H4 (cell line): ENCODE measurements at places on chromosomes 6 and 20. TPM values are rescaled to one million over a fixed set of nuclear protein-coding genes. Genes with fewer than 3 reads are reported as not detected.
A peak's percentile ranks its signal among the peaks of the same experiment; 100 is the strongest.

The CGA gene
- not detected in 2 replicates for total RNA-seq

The ULBP2 gene
- 11.6 and 15.7 TPM in 2 replicates for total RNA-seq

DNA sequence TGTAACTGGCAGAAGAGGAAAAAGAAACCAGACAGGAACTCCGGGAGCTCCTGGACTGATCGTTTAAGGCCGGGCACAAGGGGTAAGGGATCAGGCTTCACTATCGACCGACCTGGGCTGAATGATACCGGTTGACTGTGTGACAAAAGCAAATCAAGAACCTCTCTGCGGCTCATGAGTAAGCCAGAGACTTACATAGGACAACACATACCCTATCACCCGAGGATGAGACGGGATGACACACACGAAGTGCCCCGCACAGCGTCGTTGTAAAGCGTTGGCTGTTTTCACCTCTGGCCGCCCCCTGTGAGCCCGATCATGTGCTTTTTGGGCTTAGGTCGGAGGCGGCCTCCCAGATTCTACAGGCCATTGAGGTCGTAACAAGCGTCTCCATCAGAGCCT, 695 bp upstream of the TGIF2 start:
- DNase-seq, result no peak

GRCh38 chr20:44186674-44187053, 324 bp downstream of the JPH2 start:
- no peak for DNase-seq

- no peak for DNase-seq
Measured at GRCh38 chr6:78942446-78942845, 75.1 kb downstream of the IRAK1BP1 start.

DNA sequence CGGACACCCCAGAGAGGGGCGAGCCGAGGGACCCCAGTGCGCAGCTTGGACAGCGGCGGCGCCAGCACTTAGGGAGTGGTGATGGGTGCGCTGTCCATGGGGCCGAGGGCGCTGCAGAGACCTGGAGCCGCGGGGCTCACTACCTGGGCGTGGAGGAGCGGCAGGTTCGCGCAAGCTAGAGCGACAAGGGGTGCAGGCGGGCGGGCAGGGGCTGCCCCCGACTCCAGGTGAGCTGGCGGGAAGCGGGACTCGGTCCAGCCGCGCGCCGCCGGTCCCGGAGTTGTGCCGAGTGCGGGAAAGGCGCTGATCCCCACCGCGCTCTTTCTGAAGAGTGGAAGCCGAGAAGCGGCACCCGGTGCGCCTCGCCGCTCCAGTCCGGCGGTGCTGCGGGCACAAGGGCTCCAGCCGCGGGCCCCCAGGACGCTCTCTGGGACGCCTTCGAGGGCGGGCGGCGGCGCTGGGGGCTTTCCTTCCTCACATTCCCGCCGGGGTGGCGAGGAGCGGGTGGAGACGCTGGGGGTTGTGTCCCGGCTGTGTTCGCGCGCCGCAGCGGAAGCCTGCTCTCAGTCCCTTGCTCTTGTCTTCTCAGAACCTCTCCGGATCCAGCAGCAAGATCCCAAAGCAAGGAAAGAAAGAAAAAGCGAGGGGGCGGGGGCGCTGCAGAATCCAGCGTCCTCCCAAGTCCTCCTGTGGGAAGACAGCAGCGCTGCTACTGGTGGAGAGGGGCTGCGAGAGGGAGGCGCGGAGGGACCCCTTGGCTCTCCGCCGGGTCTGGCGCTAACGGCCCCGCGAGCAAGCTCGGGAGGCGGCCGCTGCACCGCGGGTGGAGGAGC, at the start of gene B3GAT2:
TSS of gene B3GAT2 (minus strand) at position 610 of the 833 bp plus-strand sequence. CDS start 631 bp downstream, outside the sequence.
- DNase-seq, result no peak

GRCh38 chr20:57372157-57372556, 19.0 kb upstream of the RBM38 start:
- DNase-seq, result no peak

- DNase-seq, result no peak
Measured at GRCh38 chr6:108839083-108839642, 9.1 kb upstream of the ARMC2 start.

GRCh38 chr6:13526357-13526726, 38.9 kb upstream of the GFOD1 start:
- DNase-seq, result no peak

DNA sequence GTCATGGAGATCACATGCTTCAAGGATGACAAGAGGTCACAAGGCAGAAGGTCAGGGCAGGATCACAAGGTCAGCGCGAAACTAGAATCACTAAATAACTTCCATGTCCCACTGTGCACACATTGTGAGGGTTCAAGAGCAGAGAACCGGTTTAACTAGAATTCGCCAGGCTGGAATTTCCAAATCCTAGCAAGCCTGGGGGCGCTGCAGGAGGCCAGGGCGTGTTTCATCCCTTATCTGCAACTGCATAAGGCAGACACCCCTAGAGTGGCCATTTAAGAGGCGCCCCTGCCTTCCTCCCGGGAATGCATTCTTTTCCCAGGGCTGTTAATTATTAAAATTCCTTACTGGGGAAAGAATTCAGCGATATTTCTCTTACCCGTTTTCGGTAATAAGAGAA, 40.2 kb upstream of the SLC22A1 start:
- DNase-seq, result no peak

DNA sequence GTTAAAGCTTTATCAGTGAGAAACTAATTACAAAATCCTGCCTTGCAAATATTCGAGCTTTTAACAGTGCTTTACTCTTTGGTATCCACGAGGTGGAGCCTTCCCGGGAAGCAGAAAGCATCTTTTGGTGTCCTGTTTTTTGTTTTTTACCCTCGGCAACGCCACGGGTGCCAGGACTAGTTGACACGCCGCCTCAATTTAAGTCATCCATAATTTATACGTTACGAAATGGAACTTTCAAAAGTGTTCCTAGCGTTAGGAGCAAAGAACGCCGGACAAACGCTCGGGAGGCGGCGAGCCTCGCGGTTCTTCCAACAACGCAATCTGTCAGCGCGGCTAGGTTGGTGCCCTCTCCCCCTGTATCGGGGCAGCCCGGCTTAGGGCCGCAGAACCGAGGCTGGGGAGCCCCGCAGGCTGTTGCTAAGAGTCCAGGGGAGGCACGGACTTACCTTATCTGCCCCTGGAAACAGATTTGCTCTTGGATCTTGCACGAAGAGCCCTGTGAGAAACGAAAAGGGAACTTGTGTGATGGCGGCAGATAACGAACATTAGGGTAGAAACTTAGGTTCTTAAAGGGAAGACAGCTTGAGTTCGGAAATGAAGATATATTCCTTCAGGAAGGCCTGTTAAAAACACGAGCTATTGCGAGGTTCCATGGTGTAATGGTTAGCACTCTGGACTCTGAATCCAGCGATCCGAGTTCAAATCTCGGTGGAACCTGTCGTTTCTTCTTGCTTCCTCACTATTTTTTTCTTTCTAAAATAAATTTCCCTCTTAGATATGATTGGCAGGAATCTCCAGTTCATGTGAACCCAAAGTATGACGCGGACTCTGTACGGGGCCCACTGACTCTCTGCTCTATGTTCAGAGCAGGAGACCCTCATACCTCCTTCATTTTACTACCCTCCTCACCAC, 46.2 kb upstream of the ZNF184 start:
- peak; percentile 79 for DNase-seq

DNA sequence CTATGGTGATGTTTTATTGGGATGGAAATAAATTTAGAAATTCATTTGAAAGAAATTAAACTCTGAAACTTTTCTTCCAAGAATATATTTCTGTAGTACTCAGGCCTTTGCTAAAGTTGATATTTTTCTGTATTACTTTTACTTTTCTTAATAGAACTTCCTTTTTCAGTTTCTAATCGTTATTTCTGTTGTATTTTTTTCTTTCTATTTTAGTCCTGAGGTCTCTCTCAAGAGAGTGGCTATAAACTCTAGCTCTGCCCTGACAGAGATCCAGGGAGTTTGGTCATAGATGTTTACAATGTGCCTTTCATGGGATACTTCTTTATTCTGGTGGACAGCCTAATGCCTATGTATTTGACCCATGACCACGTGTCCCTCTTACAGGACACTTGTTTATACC, 51.0 kb downstream of the OR2B6 start:
- no peak for DNase-seq

DNA sequence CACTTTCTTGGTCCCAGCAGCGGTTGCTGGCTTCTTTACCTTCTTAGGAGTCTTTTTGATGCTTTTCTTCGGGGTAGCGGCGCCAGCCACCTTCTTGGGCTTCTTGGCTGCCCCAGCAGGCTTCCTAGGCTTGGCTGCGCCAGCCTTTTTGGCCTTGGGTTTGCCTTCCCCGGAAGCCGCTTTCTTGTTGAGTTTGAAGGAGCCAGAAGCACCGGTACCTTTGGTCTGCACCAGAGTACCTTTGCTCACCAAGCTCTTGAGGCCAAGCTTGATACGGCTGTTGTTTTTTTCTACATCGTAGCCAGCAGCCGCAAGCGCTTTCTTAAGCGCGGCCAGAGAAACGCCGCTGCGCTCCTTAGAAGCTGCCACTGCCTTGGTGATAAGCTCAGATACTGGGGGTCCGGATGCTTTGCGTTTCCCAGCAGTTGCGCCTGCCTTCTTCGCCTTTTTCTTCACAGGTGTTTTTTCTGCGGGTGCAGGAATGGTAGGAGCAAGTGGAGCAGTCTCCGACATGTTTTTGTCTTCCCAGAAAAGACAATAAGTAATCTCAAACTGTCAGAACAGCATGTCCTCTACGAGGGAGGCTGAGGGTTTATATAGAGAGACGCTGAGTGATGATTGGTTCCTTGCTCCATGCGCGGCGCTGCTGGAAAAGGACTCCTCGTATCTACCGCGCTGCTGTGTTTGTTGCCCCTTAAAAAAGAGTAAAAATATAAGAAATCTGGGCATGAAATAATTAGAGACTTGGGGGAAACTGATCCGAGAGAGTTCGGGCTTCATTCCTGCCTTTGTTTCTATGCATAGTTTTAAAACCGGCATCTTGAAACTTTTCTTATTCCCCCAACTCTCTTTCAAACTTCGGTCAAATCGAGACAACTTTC, 130.3 kb upstream of the BTN3A2 start:
- peak; percentile 82 for DNase-seq

- no peak for DNase-seq
Measured at GRCh38 chr6:134719911-134720310, 230.0 kb downstream of the ALDH8A1 start.

DNA sequence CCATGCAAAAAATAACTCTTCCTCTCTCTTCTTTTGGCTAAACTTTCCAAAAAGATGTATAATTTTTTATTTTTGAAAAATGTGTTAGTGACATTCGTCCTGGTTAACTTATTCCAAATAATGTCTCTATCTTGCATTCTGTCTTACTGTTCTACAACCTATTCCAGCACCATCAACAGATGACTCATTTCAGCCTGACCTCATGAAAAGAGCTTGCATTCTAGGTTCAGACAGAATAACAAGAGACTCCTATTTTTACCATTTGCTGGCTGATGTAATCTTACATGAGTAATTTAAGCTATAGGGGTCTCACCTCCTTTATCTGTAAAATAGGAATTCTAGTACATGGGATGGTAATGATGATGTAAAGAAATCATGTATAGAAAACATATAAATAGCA, 109.0 kb downstream of the FUT9 start:
- DNase-seq, result peak; percentile 3

DNA sequence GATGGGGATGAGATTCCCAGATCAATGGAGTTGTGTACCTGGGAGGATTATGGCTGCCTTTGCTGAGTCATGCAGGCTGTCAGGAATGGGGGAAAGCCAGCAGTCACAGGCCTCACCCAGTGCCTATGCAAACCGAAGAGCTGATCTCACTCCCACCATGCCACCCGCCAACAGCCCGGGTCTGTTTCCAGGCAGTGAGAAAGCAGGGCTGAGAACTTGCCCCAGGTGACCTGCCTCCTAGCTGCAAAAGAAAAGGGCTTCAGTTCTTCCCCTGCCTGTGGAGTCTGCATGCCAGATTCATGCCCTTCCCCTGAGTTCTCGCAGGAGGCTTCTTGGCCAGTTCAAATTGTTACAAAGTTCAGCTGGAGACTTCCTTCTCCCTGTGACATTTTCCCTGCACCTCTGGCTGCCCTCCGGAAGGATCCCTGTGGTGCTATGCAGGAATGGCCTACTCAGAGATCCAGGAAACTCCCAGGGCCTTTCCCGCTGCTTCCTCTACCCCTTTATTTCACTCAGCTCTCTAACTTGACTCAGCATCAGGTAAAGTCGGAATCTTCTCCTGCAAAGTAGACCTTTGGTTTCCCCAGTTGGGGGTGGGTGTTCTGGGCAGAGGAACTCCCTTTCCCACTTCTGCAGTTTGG, 71.5 kb upstream of the B3GAT2 start:
- no peak for DNase-seq
